Cerebellar nuclear complex (tissue), 1 donor: ENCODE measurements at places on chromosomes 7 and 10.

- DNase-seq: no peak
These were observed 81.7 kb downstream of the GPR85 start for GRCh38 chr7:113004726-113005454.

GRCh38 chr10:87875929-87876571 is 12.6 kb downstream of the PTEN start:
- no peak for DNase-seq

DNA sequence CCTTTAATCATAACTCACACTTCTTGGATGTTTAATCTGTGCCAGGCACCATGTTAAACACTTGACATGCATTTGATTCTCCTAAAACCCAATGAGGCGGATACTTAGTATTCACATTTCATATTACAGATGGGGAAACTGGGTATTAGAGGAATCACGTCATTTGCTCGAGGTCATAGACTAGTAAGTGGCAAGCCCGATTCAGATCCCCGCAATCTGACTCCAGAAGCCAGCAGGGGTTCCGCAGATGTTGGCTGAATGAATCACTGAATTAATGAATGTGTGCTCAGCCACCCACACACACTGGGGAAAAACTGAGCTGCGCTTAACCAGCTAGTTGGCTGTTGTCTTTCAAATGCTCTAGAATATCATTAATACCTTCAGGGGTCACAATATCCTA is 22.5 kb upstream of the ENO4 start:
- no peak for DNase-seq

- no peak for DNase-seq
These were observed 59.6 kb upstream of the ZNF33B start for GRCh38 chr10:42697926-42698325.

DNA sequence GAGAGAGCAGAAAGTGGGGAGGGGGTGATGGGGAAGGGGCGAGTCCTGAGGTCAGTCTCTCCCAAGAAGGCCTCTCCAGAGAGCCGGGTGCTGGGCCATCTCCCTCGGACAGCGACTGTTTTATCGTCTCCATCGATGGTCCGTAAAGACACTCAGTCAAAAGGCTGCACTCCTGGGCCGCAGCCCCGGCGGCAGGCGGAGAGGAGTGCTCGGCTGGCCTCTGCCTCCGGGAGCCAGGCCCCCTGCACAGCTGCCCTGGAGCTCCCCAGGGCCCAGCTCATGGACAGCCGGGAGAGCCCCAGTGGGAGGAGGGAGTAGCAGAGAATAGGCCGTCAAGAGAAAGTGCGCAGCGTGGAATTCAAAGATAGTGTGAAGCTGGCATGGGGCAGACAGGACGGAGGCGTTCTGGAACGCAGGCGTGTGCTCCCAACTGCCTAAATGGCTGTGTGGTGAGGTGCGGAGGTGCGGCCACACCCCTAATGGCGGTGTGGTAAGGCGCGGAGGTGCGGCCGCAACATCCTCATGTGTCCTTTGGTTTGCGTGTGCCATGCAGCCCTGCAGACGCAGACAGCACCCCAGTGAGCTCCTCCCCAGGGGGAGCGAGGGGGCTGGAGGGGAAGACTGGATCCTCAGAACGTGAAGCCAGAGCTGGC is 477.5 kb upstream of the FOXK1 start:
- no peak for DNase-seq

GRCh38 chr10:88759366-88760101 is at the start of gene LIPN:
LIPN (plus strand) TSS chr10:88760020; CDS start chr10:88761406, 1,386 bp downstream.
- no peak for DNase-seq

GRCh38 chr7:36851382-36851781 is 127.1 kb upstream of the AOAH start:
- DNase-seq: no peak

DNA sequence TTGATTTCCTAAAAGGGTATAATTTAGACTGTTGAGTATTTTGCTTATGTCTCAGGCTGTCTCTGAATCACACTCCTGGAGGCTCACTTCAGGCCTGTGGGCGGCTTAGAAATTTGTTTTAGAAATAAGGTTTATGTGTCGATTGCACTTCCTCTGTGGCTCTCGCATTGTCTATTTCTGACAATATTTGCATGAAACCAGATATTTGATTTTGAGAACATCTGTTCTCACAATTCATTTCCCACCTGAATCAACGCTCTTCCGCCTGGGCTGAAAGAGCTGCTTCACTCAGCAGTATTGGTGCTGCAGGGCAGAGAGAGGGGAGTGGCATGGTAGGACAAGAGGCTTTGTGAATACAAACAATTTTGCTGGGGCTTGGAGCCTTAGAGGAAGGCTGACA is 262.0 kb downstream of the ADRA2A start:
- DNase-seq: no peak

GRCh38 chr10:57262892-57263291 is 901.8 kb upstream of the ZWINT start:
- DNase-seq: no peak

- DNase-seq: no peak
These were observed 33.0 kb upstream of the GALNTL5 start for GRCh38 chr7:151923097-151923876.

DNA sequence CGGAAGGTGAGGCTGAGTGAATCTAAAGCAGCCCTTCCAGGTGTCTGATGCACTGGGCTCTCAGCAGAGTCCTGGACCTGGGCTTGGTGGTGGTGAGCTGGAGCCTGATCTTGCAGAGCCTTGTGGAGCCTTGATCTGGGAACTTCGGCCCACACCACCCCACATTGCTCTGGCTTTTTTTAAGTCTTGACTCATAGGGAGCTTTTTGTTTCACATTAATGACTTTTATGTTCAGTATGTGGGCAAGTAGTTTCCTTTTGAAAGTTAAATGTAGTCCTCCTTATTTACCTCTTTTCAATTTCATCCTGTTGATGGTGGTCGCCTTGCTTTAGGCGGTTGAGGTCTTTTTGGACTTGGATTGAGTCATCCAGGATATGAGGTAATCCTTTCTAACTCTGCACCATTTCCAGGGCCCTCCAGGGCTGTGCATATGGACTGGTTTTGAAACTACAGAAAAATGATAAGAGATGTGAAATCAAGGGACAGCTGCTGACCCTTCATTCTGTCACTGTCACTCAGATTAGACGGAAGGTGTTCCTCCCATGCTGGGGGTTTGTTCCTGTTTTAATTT is 2.9 kb upstream of the NRAP start:
- no peak for DNase-seq

GRCh38 chr10:110008518-110009339 is 945 bp downstream of the ADD3 start:
- no peak for DNase-seq

DNA sequence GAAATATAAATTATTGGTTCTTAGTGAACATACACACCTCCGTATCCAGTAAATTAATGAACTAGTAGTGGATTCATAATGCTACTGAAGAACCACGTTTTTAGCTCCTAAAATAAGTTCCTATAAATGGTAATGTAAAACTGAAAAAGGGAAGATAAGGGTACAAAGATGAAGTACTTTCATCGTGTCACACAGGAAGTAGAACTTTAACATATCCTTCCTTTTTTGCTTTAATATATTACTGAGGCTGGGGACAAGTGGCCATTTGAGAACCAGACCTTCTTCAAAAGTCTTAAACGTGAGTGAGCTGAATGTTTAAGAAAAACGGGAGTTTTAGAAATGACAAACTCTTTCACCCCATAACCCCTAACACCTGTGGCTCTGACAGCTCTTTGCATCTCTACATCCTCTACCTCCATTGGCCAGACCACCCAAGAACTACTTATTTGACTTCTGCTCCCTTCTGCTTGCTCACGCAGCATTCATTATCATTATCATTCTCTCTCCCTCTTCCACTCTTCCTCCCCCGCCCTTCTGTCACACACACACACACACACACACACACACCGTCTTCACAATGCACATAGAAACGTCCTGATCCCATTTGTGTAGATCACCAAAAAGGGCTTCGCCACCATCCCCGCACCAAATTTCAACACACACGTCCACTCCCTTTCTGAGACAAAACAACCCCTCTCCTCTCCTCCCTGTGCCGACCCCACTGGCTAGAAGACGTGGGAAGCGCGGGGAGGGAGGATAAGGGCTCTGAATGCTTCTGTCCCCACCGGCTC is 677 bp downstream of the SKAP2 start:
- no peak for DNase-seq

DNA sequence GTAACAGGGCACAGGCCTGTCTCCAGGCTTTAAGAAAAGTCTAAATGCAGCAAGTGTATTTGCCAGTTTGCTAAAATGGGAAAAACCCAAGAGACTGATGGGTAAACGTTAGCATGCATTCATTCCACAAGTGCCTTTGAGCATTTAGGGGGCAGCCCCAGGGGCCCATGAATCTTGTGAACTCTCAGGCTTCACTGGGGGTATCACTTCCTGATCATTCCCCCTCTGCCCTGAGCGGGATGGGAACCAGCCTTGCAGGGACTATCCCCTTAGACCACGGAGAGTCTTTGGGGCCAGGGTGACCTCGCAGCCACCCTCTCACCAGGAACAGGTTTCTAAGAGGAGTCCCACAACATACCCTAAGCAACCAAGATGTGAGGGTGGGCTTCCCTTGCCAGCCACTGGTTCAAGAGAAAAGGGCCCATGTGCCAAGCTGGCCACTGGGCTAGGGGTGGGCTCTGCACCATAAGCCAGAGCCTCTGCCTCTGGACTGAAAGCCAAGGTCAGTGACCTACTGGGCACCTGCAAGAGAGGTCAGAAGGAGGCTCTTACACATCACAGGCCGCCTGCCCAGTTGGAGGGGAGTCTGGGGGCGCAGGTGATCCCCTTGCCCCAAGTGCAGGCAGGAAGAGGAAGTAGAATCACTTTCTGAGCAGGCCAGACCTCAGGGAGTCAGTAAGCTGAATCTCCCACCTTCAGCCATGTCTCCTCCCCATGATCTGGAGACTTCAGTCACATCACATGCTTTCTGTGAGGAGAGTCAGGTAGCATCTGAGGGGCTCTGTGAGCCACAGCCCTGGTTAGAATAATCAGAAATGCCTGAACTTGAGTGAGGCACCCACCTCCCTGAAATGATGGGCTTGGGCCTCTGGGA is 75.0 kb downstream of the C10orf105 start:
- no peak for DNase-seq

GRCh38 chr7:16697507-16698199 is 51.7 kb downstream of the BZW2 start:
- no peak for DNase-seq
